ENCODE measurements at places on chromosomes 3 and 15. TPM values are rescaled to one million over a fixed set of nuclear protein-coding genes. Genes with fewer than 3 reads are reported as not detected.

VPS33B gene
- 22.2 TPM for total RNA-seq

TUBGCP4 gene
- 12.1 TPM for total RNA-seq

WDR93 gene
- not detected for total RNA-seq

SV2B gene
- total RNA-seq = not detected

C3orf85 gene
- not detected for total RNA-seq

C3orf33 gene
- total RNA-seq = 0.74 TPM

CCDC39 gene
- total RNA-seq = not detected

CCR3 gene
- 6.0 TPM for total RNA-seq

LRTM1 gene
- not detected for total RNA-seq

HACD3 gene
- total RNA-seq = 16.5 TPM

SLC12A1 gene
- not detected for total RNA-seq

GP5 gene
- 1.4 TPM for total RNA-seq

Measured in CD4-positive, CD25-positive, alpha-beta regulatory T cell (primary cell).